Activated CD8-positive, alpha-beta memory T cell treated with anti-CD3 and anti-CD28 coated beads, Interleukin-2, amount 10 ng/mL, durations not matched to agents 7 days and 5 days (primary cell): ENCODE measurements at places on chromosomes 3 and 15. TPM values are rescaled to one million over a fixed set of nuclear protein-coding genes. Genes with fewer than 3 reads are reported as not detected.

GRCh38 chr15:90716317-90716975, 700 bp upstream of the BLM start:
- peak; percentile 11 for DNase-seq
- peaks cover 29% of the 10 kb centered on the region for H3K4me1 ChIP-seq
- no peaks in the 10 kb centered on the region for H3K27me3 ChIP-seq
- peak overlapping the region; percentile 80 for H3K4me3 ChIP-seq
- peaks cover 24% of the 10 kb centered on the region for H3K36me3 ChIP-seq

GRCh38 chr15:90234096-90234988, at the start of gene GDPGP1:
Gene GDPGP1, plus strand, starts transcription at chr15:90234209. Its CDS starts 6,700 bp downstream, at chr15:90240909.
- peak within 1 kb of the TSS; percentile 89 for H3K4me3 ChIP-seq
- no peak for DNase-seq
- H3K4me1 ChIP-seq: peaks cover 56% of the 10 kb centered on the region
- H3K36me3 ChIP-seq: peaks cover 41% of the 10 kb centered on the region
- peak within 1 kb of the TSS; percentile 94 for H3K27ac ChIP-seq

ARPP21 gene
- not detected for total RNA-seq

KIF7 gene
- total RNA-seq: 0.55 TPM

- no peaks in the 10 kb centered on the region for H3K27me3 ChIP-seq
- H3K36me3 ChIP-seq: no peaks in the 10 kb centered on the region
- H3K4me1 ChIP-seq: no peaks in the 10 kb centered on the region
Measured at GRCh38 chr3:8491271-8492144, 10.1 kb upstream of the LMCD1 start.

GRCh38 chr3:123390865-123391600, 57.9 kb downstream of the ADCY5 start:
- no peak overlapping the region for H3K4me3 ChIP-seq
- H3K27ac ChIP-seq: no peak overlapping the region
- no peak for DNase-seq

DNA sequence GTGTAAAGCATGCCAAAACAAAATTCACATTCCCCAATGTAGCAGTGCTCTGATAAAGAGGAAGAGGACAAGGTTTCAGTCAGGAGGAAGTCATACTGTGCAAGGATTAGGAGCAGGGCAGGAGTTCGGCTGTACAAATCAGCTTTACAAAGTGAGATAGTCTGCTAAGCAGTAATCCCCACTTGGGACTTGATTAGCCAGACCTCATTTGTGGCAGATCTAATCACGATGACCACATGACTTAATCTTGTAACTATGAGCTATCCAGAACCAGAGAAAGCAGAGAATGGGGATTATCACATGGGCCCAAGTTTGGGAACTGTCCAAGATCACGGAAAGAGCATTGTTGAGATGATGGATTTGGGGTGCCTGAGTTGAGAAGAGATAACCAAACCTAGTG, 7.8 kb downstream of the DCBLD2 start:
- H3K27me3 ChIP-seq: peaks cover 16% of the 10 kb centered on the region
- no peak overlapping the region for H3K4me3 ChIP-seq
- no peaks in the 10 kb centered on the region for H3K4me1 ChIP-seq
- H3K27ac ChIP-seq: no peak overlapping the region
- H3K36me3 ChIP-seq: no peaks in the 10 kb centered on the region

DNA sequence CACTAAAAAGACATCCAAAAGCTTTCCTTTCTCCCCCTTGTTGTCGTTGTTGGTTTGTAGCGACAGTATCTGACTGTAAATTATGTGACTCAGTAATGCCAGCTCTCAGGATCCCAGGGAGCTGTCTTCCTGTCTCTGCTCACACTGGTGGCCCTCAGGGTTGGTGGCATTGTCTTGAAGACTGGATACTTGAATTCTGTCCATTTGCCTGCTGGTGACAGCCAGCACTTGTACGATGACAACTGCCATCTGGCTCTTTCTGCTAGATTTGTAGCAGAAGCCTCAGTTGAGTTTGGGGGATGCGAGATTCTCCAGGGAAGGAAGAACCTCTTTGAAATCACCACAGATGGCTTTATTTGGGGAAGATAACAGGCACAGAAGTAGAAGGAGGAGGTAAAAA, 120.8 kb downstream of the ARPP21 start:
- no peak overlapping the region for H3K4me3 ChIP-seq
- DNase-seq: no peak
- no peaks in the 10 kb centered on the region for H3K36me3 ChIP-seq
- no peak overlapping the region for H3K27ac ChIP-seq
- H3K27me3 ChIP-seq: no peaks in the 10 kb centered on the region

DNA sequence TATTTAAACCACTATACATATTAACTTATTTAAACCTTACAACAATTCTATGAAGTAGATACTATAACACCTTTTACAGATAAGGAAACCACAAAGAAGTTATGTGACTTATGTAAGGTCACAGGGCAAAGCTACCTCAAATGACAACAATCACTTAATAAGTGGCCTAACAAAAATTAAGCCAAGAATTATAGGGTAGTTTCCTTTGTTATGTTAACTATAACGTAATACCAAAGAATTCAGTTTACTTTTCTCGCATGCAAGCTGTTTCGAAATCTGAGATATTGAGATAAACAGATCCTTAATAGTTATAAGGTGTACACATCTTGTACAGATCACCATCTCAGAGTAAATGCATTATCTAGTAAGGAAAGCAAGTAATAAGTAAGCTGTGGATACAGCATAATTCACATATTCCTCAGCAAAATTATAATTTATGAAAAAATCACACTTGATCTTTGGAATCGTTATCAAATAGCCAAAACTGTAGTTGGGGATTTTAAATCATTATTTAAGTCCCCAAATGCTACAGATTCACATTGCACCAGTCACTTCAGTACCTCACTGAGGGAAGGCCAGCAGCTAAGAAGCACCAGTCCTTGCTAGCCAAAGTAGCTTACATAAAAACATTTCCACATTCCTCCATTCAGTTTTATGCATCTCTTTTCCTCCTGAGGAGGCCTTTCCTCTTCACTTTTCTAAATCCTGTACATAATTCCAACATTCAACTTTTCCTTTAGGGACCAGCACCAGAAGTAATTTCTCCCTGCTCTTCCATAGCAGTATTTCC, 226.8 kb downstream of the TBC1D5 start:
- no peak for DNase-seq
- peaks cover 2% of the 10 kb centered on the region for H3K4me1 ChIP-seq
- no peak overlapping the region for H3K27ac ChIP-seq
- no peak overlapping the region for H3K4me3 ChIP-seq
- no peaks in the 10 kb centered on the region for H3K36me3 ChIP-seq

DNA sequence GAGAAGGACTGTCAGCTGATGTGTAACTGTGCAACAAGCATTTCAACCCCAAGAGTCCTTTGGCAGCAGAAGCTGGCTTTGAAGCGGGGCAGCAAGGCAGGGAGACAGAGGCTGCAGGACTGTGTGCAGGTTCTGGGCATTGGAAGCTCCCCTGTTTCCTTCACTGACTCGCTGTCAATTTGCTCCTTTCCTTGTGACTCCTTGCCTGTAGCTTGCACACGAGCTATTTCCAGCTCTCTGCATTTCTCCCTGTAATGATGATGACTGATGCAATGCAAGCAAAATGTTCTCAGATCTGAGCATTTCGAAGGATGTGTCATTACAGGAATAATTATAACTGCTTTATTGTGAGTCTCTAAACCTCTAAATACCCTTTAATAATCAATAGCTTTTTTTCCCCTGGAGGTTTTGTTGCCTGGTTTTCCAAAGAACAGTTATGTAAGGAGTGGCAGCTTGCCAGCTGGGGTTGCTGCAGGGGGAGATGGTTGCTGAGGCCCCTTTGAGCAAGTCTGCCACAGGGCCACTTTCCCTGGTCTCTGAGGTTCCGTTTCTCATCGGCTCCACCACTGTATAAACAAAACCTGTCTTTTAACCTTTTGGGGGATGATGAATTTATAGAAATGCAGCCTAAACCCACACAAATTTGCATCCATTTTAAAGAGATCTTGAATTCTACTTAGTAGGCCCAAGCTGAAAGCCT, 2.8 kb downstream of the APOD start:
- no peaks in the 10 kb centered on the region for H3K36me3 ChIP-seq
- no peak overlapping the region for H3K4me3 ChIP-seq
- peaks cover 10% of the 10 kb centered on the region for H3K27me3 ChIP-seq
- DNase-seq: no peak
- H3K4me1 ChIP-seq: peaks cover 16% of the 10 kb centered on the region
- no peak overlapping the region for H3K27ac ChIP-seq

GRCh38 chr15:38795471-38796245, 231.0 kb upstream of the RASGRP1 start:
- H3K27ac ChIP-seq: no peak overlapping the region
- no peaks in the 10 kb centered on the region for H3K36me3 ChIP-seq
- no peak overlapping the region for H3K4me3 ChIP-seq
- H3K4me1 ChIP-seq: no peaks in the 10 kb centered on the region
- DNase-seq: no peak

GRCh38 chr3:33196538-33196937, 22.1 kb downstream of the SUSD5 start:
- no peaks in the 10 kb centered on the region for H3K4me1 ChIP-seq
- DNase-seq: no peak
- H3K27me3 ChIP-seq: peaks cover 5% of the 10 kb centered on the region
- no peaks in the 10 kb centered on the region for H3K36me3 ChIP-seq
- no peak overlapping the region for H3K4me3 ChIP-seq

TUSC7 gene
- total RNA-seq: not detected

GRCh38 chr3:68787106-68787626, 145.2 kb downstream of the TAFA4 start:
- DNase-seq: no peak
- H3K4me3 ChIP-seq: no peak overlapping the region
- no peaks in the 10 kb centered on the region for H3K4me1 ChIP-seq
- H3K36me3 ChIP-seq: no peaks in the 10 kb centered on the region
- H3K27ac ChIP-seq: no peak overlapping the region

DPPA2 gene
- not detected for total RNA-seq

DNA sequence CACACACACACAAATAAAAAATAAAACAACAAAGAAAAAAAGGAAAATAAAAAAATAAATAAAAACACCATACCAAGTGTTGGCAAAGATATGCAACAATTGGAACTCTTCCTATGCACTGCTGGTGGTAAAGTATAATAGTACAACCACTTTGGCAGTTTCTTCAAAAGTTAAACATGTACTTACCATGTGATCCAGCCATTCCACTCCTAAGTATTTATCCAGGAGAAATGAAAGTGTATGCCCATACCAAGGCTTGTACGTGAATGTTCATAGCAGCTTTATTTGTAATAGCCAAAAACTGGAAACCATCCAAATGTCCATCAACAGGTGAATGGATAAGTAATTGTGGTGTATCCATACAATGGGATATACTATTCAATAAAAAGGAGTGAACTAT, 17.0 kb downstream of the WDR93 start:
- no peaks in the 10 kb centered on the region for H3K36me3 ChIP-seq
- H3K27me3 ChIP-seq: peaks cover 40% of the 10 kb centered on the region
- no peak for DNase-seq
- no peak overlapping the region for H3K27ac ChIP-seq

DNA sequence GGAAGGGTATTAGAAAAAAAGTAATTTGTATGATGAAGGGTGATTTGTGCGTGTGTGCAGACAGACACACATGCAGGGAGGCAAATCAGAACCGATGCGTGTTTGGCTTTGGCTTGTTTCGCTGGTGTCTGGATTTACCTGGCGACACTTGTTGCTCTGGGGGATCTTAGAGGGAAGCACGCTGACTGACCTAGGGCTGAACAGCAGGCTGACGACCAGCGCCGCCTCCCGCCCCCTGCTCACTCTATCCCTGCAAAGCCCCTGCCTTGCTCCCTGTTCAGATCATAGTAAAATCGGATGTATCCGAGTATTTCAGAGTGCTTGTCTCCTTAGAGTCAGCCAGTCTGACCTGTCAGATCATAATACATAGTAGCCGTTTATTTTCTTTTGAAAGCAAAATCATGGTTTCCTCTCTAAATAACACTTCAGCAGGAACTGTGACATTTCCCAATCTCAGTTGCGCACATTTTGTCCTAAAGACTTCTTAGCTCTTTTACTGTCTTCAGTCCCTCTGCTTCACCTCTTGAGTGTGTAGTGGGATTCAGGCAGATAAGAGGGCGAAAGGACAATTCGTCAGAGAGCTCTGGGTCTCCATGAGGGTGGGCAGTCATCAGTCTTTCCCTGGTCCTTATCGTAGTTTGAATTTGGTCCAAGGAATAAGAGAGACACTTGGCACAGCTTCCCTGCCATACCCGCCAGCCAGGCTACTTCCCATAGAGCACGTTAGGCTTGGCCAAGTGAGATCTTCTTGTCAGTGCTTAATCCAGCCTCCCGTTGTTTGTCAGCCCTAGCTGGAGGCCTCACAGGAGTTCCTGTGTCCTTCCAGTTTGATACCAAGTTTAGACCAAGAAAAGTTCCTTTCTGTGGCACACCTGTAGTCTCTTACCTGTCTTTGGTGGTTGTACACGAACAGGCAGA, 97.4 kb downstream of the PGPEP1L start:
- H3K36me3 ChIP-seq: no peaks in the 10 kb centered on the region
- H3K4me3 ChIP-seq: no peak overlapping the region
- no peaks in the 10 kb centered on the region for H3K27me3 ChIP-seq
- DNase-seq: no peak
- H3K4me1 ChIP-seq: peaks cover 7% of the 10 kb centered on the region

DNA sequence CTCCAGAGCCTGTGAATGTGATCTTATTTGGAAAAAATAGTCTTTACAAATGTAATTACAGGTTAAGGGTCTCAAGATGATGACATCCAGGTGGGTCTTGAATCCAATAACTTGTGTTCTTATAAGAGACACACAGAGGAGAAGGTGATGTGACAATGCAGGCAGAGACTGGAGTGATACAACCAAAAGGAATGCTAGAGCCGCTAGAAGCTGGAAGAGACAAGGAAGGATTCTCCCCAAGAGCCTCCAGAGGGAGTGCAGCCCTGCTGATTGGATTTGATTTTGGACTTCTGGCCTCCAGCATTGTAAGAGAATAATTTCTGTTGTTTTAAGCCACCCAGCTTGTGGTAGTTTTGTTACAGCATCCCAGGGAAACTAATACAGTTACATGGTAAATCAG, 9.7 kb downstream of the MYH15 start:
- no peaks in the 10 kb centered on the region for H3K27me3 ChIP-seq
- H3K36me3 ChIP-seq: no peaks in the 10 kb centered on the region
- H3K4me1 ChIP-seq: no peaks in the 10 kb centered on the region
- DNase-seq: no peak
- H3K4me3 ChIP-seq: no peak overlapping the region

GRCh38 chr15:64847876-64848716, 6.4 kb downstream of the PLEKHO2 start:
- no peak for DNase-seq
- peaks cover 26% of the 10 kb centered on the region for H3K36me3 ChIP-seq
- H3K27ac ChIP-seq: peak overlapping the region; percentile 7
- H3K27me3 ChIP-seq: no peaks in the 10 kb centered on the region

EHHADH gene
- 4.0 TPM for total RNA-seq

CTXN2 gene
- not detected for total RNA-seq

- H3K4me3 ChIP-seq: no peak overlapping the region
- H3K27me3 ChIP-seq: peaks cover 76% of the 10 kb centered on the region
- peaks cover 29% of the 10 kb centered on the region for H3K4me1 ChIP-seq
- DNase-seq: no peak
Measured at GRCh38 chr3:138948371-138949001, 1.5 kb downstream of the FOXL2NB start.

DNA sequence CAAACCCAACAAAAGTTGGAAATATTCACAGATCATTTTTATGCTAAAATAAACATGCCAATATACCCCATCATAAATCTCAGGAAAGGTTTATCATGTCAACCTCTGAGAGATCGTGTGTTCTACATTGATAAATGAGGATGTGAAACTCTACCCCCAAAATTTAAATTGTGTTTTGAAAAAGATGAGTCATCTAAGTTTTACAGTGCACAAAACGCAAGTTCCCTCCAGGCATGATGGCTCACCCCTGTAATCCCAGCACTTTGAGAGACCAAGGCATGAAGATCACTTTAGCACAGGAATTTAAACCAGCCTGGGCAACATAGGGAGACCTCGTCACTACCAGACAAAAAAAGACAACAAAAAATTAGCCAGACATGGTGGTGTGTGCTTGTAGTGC, 1487.0 kb upstream of the GBE1 start:
- peaks cover 1% of the 10 kb centered on the region for H3K36me3 ChIP-seq
- no peak for DNase-seq
- no peaks in the 10 kb centered on the region for H3K27me3 ChIP-seq
- H3K4me1 ChIP-seq: no peaks in the 10 kb centered on the region
- no peak overlapping the region for H3K4me3 ChIP-seq
